ENCODE measurements at places on chromosomes 2 and 18.

- no peak for DNase-seq
Observed at GRCh38 chr2:179268277-179268925, 3.8 kb upstream of the SESTD1 start.

DNA sequence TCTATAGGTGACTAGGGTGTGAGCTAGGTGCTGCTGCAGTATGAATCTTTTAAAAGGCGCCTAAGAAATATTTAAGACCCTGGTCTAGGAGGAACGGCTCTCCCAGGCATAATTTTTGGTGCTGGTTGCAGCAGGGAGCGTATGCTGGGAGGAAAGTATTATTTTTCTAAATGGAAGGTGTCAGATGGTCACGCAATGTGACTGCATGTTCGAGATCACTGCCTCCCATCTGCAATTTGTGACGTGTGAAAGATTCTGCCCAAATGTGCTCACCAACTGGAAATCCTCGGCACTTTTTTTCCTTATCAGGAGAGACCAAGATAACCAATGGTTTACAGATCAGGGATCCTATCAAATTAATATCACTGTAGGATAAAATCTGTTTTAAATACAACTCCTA lies 95.6 kb upstream of the KLHL14 start:
- no peak for DNase-seq

- DNase-seq, result no peak
Observed at GRCh38 chr2:44934038-44934982, 7.2 kb upstream of the SIX3 start.

GRCh38 chr18:32381761-32382160 lies 88.9 kb downstream of the GAREM1 start:
- DNase-seq, result no peak

DNA sequence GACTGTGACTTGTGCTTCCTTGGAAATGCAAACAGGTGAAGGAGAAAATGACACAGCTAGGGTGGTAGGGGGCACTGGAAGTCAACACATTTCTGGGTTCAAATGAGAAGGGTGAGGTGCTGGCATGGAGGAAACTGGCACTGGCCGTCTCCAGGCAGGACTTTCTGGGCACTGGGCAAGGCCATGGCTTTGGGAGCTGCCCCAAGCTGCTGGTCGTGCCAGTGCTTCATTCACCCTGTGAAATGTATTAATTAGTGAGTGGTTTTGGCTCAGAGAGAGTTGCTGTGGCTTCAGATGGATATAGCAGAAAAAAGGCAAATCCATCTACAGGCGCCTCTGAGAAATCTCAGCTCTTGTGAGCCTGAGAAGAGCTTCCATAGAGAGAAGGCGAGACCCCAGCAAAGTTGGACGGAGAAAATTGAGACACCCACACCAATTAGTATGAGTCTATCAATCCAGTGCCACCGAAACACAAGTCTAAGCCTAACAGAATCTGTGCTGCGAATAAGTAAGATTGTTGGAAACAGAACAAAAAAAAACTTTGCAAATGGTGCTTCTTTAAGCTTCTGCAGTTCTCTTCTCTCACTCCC lies 202.1 kb upstream of the TNP1 start:
- no peak for DNase-seq

DNA sequence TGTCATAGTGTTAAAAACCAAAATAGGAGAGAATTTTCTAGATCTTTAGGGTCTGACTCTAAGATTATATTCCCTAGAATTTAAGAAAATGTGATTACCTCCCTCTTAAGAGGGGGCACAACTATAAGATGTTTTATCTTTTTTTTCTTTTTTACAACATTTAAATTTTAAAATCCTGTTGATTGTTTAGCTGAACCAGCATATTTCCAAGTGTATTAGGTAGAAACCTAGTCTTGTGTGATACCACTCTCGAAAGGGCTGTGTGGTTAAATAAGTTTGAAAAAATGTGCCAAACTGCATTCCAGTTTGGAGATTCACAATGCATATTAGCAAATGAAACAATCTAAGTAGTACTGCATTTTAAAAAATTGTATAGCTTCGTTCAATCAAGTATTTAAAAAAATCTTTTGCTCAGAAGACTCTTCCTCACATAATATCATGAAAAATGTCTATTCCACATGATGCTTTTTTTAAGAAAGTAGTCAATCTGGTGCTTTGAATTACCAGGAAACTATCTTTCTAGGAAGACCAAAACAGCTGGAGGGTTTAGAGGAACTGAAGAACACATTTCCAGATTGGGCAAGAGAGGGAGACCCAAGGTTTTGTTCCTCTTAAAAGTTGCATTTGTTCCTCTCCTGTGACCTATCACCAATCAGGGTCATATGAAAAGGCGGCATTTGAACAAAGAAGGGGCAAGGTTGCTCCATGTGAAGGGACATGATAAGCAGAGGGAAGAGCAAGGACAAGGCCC lies 98.8 kb downstream of the DPP4 start:
- no peak for DNase-seq

DNA sequence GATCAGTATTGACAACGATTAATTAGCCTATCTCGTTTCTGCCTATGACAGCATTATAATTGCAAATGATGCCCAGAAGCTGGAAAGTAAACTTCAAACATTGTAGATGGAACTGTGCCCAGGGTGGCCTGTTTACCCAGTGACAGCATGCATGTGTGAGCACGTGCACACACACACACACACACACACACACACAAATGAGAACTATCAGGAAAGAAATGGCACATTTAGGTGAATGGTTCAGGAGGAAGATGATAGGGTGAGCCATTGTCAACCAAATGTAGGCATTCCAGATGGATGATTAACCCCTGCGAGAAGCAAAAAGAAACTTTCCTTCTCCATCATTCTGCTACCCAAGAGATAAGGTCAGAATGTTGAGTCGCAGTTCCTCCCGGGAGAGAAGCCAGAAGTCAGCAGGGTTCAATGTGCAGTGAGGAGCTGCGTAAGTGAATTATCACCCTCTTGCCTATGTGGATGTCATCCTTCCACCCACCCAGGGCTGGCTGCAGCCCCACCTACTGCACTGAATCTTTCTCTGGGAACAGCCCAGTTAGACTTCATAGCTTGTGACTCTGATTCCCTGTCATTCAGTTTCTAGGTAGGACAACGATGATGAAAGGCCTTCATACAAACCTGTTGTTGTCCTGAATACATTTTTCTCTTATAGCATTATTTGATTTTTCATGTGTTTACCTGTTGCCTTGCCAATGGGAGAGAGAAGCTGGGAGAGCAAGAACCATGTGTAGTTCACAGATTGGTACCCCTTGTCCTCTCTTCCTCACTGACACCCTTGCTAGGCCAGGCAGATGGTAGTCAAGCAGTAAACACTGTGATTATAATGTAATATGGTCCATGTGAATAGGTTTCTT lies 3.5 kb upstream of the APOB start:
- DNase-seq, result peak; percentile 79

DNA sequence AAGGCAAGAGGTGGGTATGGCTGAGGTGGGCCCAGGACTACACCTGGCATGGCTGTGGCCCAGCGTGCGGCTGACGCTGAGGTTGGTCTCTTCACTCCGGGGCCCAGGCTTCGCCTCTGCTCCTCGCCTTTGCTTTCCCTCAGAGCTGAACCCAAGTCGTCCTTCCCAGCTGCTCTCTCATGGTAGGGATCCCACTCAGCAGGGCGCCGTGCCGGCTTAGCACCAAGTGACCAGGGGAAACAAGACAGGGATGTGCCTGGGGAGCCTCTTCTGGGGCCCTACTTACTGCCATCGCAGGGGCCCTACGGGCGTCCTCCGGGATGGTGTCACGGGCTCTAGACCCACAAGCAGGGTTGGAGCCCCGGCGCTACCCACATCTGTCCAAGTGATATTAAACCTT lies 138.1 kb upstream of the ALKAL2 start:
- no peak for DNase-seq

- DNase-seq, result peak; percentile 26
Observed at GRCh38 chr18:49368876-49369440, 91.5 kb downstream of the DYM start.

GRCh38 chr2:179049546-179050311 lies at the start of gene CCDC141:
CCDC141 (minus strand) TSS chr2:179050137; CDS start chr2:179049941, 196 bp downstream.
- DNase-seq, result no peak

DNA sequence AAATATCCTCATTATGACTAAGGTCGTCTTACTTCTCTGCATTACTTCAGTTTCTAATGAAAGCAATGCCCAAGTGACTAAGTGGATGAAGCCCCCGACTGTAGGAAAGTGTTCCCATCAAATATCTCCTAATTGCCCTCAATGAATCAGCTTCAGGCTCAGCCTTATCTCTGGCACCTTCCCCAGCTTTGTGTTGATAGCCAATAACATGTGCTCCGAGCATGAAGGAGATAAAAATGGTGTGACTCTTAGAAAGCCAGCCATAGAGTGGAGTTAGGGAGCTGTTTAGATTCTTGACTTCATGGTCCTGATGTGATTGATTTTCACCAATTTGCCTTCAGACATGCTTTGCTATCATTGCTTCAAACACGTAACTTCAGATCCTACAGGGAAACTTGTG lies 339.2 kb upstream of the NRP2 start:
- no peak for DNase-seq

DNA sequence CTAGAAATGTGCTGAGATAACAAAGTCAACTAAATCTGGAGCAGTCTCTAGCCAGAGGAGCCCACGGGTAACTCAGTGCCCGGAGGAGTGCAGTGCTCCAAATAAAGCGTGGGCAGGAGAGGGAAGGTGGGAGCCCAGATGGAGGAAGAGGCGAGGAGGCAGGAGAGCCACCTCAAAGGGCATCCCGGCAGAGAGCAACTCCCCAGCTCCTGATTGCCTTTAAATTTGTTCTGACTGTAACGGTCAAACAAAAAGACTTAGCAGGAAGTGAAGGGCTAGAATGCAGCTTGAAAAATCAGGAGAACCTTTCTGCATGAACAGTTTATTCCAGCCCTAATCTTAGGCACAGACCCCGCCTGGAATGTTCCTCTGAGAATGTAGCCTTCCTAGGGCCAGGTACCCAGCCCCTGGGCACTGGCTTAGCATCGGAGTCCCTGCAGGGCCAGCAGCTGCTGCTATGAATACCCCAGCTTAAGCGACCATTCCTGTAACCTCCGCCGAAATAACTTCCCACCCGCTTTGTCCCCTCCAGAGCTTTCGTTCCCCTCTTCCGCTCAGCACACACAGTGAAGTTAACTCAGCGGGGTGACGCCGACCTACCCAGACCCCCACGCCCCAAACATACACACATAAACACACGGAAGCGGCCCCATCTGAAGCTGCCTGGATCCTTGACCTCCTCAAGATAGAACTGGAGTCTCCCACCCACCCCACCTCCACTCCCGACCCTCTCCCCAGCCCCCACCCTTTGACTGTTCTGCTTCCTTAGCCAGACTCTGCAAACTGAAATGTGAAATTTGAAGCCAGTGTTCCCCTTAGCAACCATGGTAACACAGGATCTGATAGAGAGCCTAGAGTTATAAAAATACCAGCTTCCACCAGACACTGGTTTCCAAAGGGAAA lies 123.2 kb downstream of the SMAD7 start:
- DNase-seq, result no peak

DNA sequence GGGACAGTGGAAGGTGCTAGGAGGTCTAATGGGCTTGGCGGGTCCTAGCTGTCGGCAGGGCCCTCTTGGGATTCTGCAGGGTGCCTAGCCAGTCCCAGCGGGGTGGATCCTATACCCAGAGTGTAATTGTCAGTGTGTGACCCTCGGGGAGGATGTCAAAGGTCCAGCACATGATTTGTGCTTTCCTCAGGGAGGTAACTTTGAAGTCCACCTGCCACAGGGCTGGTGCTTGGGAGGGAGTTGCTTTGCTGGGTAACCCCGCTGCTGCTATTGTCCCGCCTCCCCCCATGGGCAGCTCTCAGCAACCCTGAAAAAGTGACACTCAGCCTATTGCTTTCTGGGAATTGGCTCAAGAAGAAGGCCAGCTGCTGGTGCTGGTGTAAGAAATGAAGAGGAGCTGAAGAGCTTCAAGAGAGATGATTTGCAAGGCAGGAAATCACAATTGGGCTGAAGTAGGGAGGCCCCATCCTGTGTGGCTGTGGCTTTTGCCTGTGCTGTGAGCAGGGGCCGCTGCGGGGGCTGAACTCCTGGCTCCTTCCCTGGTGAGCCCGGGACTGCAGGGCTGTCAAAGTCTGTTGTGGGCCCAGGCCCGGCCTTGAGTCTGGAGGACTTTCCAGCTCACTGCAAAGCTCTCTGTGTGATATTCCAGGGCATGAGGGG lies 36.4 kb downstream of the EMILIN2 start:
- DNase-seq, result no peak

GRCh38 chr2:192197357-192197756 lies 2.6 kb upstream of the TMEFF2 start:
- no peak for DNase-seq

GRCh38 chr2:57333221-57333620 lies 713.4 kb upstream of the VRK2 start:
- DNase-seq, result no peak

GRCh38 chr2:182057002-182057401 lies 71.3 kb downstream of the PPP1R1C start:
- no peak for DNase-seq

DNA sequence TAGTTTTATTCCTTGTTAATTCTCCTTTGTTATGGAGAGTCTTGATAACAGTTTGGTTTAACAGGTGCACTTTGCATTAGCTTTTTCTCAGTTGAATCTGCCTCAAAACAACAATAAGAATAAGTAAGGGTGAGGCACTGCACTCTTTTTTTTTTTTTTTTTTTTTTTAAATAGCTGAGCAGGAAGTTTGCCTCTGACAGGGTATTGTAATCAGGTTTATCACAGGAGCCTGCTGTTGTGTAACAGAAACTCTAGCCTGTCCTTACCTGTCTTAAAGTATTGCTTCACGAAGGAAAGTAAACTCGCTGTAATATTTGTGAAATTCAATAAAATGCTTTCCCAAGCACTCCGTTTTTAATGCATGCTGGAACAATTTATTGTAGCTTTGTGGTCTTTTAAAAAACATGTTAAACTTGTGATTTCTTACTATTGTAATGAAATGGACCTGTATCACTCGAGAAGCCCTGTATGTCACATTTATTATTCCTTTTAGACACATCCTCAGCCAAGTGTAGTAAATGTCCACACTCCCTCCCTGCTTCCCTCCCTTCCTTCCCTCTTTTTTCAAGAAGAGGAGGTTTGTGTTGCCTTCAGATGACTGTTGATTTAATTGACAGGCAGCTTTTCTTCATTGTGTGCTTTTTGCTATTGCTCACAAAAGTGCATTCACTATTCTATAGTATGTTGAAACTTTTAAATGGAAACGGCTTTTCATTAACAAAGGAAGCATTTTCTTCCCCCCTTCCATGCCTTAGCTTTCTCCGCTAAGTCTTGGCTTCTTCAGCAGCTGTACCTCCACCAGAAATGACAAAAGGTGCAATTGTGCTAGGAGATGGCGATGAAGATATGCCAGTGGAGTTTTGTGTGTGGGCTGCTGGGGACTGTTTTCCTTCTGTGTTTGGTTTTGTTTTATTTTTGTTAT lies 52.7 kb downstream of the TAF1B start:
- no peak for DNase-seq

- peak; percentile 58 for DNase-seq
Observed at GRCh38 chr18:49849331-49850217, 36.2 kb upstream of the ACAA2 start.

DNA sequence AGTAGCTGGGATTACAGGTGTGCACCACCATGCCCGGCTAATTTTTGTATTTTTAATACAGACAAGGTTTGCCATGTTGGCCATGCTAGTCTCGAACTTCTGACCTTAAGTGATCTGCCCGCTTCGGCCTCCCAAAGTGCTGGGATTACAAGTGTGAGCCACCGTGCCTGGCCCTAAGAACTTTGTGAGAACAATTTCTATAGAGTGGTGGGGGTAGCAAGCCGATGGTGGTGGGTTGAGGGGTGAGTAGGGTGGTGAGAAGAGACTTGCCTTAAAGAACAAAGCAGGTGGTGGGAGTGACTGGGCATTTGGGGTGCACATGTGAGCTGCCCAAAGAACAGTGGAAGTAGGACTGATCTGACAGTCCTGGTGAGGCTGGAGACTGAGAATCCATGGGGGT lies 76.0 kb upstream of the ASB18 start:
- no peak for DNase-seq
